Hippocampal formation (tissue), 2 donors: ENCODE measurements at places on chromosomes 13 and 19.

- no peak for DNase-seq
Observed at GRCh38 chr19:56098731-56099568, 22.1 kb downstream of the ZNF787 start.

- no peak for DNase-seq
Observed at GRCh38 chr19:9857920-9858746, 23.0 kb downstream of the PIN1 start.

GRCh38 chr19:31140717-31141116 lies 208.5 kb downstream of the TSHZ3 start:
- no peak for DNase-seq

- no peak for DNase-seq
Observed at GRCh38 chr13:50970956-50971355, 61.4 kb downstream of the RNASEH2B start.

- DNase-seq = no peak
Observed at GRCh38 chr13:32001154-32001768, 30.3 kb upstream of the FRY start.

- no peak for DNase-seq
Observed at GRCh38 chr13:95642028-95642621, 2.4 kb downstream of the DZIP1 start.

GRCh38 chr19:44909775-44910174 lies 4.2 kb downstream of the APOE start:
- no peak for DNase-seq

DNA sequence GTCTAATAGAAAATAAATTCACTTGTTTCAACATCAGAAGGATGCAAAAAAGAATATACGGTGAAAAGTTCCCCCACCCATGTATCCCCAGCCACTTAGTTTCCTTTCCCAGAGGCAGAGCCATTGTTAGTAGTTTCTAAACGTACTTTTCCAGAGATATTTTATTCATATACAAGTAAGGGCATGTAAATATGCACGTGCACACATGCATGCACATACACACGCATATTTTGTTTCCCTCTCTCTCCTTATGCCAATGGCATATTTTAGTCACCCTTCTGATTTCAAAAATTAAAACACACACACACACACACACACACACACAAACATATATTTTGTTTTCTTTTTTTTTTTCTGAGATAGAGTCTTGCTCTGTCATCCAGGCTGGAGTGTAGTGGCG lies 147.4 kb downstream of the PDS5B start:
- no peak for DNase-seq

DNA sequence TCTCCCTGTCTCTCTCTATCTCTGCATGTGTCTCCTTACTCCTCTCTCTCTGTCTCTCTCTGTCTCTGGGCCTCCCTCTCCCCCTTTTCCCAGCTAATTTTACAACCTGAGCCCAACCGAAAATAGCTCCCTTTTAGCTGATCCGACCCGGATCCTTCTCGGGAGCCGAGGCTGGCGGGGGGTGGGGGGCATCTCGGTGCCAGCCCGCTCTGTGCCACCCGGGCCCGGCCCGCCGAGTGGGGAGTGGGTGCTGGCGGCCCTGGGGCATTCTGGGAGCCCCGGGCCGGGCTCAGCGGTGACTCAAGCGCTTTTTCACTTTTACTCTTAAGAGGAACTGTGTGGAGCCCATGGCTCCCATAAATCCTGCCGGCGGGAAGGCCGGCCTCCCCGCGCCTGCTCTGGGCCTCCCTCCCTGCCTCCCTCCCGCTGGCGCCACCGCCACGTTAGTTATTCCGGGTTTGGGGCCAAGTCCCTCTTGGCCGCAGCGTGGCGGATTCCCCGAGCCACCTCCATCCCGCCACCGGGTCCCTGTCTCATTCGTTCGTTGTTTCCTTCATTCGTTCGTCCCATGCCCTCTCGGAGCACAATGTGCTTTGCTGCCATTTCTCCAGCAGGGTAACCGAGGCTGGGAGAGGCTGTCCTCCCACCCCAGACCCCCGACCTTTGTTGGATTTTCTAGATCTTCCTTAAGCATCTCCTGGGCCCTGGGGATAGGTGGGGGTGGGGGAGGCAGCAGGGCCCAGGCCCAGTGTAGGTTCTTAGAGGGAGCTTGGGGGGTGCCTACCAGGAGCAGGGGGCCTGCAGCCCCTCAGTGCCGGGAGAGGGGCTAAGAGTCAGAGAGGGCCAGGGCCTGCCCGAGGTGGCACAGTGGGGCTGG lies 3.2 kb downstream of the NFIC start:
- DNase-seq = no peak

DNA sequence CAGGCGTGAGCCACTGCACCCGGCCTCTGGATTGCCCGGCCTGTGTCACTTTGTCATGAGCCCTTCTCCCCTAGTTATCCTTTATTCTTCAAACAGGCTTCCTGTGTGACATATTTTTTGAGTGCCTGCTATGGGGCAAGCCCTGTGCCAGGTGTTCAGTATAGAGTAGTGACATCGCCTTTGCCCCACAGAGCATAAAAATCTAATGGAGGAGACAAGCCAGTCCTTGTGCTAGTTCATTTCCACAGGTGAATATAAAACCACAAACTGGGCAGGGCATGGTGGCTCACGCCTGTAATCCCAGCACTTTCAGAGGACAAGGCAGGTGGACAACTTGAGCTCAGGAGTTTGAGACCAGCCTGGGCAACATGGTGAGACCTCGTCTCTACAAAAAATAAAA lies 43.2 kb downstream of the BBC3 start:
- no peak for DNase-seq

- no peak for DNase-seq
Observed at GRCh38 chr13:98503175-98504028, 73.5 kb downstream of the STK24 start.

- DNase-seq = no peak
Observed at GRCh38 chr13:106318941-106319411, 216.5 kb downstream of the EFNB2 start.

DNA sequence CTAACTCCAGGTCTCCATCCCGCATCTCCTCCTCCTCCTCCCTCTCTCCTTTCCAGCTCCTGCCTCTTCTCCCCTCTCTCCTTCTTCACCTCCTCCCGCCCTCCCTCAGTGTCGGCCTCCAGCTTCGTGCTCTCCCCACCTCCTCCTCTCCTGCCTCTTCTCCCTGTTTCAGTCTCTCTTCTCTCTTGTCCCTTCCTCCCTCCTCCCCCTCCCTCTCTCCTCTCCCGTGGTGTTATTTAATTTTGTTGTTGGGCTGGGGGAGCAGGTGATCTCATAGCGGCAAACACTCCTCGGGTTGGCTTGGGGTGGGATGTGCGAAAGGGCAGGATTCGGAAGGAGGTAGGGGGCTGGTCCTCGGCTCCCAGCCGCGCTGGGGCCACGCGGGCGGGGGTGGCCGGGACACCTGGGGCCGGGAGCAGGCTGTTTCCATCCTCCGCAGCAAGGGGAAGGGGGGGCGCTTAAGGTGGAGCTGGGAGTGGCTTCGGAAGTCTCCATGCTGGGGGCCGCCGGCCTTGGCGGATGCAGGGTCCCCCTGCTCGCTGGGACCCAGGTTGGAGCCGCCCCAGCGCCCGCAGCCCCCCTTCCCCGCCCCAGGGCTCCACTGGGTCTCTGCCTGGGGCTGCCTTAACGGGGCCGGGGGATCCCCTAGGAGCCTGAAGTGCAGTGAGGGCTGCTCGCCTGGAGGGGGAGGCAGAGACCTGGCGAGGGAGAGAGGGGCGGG lies at the start of gene CA11:
Gene CA11 (minus strand): TSS at position 187 of the 721 bp plus-strand sequence. CDS start 555 bp downstream, outside the sequence.
- peak; percentile 82 for DNase-seq

GRCh38 chr13:35630551-35631275 lies 154.2 kb upstream of the MAB21L1 start:
- DNase-seq = no peak

DNA sequence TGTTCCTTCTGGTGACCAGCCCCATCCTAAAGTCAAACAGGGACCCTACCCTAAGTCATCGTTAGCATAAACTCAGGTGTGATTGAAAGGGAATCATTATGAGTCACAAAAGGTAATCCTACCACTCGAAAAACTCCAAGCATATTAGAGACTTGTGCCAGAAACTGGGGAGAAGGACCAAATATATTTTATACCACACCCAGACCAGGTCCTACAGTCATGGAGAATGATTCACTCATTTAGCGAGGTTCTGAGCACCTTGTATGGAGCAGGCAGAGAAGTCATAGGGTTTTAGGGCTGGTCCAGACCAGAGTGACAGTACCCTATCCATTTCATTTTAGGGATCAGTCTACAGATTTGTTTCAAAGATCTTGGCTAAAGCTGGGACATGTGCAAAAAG lies 149.5 kb downstream of the SLC7A1 start:
- DNase-seq = no peak

DNA sequence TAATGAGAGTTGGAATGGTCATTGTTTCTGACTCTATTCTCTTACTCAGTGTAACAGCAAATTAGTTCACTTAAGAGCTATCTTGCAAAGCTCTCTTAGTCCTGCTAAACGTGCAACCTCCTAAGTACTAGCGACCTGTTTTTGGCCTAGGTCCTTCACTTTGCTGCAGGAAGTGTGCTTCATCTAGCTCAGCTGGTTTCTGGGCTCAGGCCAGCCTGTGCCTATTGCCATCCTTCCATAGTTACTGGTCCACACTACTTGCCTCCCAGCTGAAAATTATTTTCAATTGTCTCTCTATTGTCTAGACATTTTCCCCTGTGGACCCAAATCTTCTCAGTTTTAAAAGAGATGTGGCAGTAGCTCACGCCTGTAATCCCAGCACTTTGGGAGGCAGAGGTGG lies 561.3 kb downstream of the FGF9 start:
- no peak for DNase-seq

- DNase-seq = peak; percentile 50
Observed at GRCh38 chr13:101144808-101145419, 271.4 kb downstream of the NALCN start.

DNA sequence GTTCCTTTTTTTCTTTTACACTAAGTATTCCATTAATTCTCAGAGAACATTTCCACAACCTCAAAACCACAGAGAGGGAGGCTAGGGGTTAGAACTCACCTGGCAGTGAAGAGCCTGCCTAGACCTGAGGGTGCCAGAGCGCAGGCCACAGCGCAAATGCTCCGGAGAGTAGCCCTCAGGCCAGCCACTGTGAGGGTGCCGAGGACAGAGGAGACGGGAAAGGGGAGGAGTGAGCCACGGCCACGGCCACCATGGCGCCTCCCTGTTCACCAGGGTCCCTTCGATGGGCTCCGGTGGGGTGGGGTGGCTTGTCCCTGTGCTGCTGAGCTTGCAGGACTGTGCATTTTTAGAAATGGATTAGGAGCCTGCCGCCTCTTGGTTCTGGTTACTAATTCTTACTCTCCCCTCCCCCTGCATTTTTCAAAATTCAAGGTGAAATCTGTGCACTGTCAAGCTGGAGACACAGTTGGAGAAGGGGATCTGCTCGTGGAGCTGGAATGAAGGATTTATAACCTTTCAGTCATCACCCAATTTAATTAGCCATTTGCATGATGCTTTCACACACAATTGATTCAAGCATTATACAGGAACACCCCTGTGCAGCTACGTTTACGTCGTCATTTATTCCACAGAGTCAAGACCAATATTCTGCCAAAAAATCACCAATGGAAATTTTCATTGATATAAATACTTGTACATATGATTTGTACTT lies 58.8 kb downstream of the GGACT start:
- DNase-seq = no peak

- DNase-seq = no peak
Observed at GRCh38 chr19:17953316-17953801, 13.5 kb upstream of the KCNN1 start.

GRCh38 chr19:1492474-1493006 lies 1.6 kb downstream of the REEP6 start:
- DNase-seq = no peak

DNA sequence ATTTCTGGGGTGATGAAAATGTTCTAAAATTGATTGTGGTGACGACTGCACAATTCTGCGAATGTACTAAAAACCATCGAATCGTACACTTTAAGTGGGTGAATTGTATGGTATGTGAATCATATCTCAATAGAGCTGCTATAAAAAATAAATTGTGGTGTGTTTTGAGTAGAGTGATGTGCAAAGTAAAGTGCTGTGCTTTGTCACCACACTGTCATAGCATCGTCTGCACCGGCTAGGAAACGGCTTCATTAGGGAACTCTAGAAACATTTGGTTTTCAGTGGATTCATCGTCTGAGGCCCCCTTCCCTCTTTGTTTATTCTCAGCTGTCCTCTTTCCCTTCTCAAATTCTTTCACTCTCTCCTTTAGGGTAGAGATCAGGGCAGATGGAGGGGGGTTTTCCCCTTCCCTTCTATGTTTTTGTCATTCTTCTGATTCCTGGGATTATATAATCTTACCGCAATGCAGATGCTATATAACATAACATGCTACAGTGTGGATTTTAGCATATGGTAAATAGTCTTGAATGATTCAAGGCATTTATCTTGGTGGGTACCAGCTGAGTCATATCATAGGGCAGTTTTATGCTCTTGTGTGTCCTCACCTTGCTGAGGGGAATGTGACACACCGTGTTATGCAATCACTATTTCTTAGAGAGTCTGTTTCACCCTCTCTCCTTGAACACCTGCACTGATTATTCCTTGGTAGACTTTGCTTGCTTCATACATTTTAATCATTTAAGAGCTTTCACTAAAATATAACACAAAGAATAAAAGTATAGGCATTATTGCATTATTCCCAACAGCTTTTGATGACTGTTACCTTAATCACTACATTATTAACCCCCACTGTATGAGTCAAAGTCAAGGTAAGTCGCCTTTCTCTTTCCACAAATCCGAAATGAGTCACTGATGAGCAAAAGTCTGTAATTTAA lies 239.4 kb downstream of the DCLK1 start:
- DNase-seq = no peak

- DNase-seq = no peak
Observed at GRCh38 chr19:50417111-50418081, 1.3 kb upstream of the SPIB start.

DNA sequence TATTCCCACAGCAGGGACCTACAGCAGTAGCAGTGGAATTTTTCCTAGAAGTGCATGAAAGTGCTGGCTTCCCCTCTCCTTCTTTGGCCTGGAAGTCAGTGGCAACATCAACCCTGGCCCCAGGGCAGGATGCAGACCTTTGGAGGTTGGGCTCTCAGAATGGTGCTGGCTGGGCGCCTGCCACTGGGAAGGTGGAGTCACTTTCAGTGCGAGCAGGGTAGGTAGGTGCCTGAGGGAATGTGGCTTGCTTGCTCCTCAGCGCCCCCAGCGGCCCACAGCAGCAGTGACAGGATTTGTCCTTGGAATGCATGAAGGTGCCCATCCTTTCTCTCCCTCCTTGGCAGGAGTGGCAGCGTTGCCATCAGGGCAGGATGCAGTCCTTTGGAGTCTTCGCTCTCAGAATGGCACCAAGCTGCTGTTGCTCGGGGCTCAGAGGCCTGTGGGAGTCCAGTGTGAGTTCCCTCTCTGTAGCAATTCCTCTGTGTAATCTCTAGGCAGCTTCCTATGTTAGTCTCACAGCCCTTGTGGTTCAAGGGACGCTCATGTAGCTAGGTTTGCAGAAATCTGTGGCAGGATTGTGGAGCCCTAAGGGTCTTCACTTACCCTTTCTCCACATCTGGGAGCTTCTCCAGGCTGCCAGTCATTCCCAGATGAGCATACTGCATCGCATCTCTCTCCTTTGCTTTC lies 354.4 kb upstream of the DACH1 start:
- no peak for DNase-seq

DNA sequence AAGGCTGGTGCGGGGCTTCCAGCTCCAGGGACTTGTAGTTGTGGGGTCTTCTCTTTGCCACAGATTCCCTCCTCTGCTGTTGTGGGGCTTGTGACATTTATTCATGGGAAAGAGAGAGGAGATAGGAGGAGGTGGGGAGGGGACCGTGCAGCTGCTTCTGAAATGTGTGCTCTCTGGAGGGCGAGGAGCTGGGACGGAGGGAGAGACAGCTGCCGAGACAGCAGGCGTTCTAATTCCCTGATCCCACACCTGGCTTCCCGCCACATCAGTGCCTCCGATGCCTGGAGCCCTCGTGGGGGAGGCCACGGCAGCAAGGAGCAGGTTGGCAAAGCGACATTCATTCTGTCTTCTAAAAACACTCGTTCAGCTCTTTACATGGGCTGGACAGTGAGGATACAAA lies 164.4 kb downstream of the USP12 start:
- no peak for DNase-seq
